Stimulated activated CD4-positive, alpha-beta T cell treated with anti-CD3 and anti-CD28 coated beads, TNF-alpha, amount 100 ng/mL, for 24 hours (primary cell): ENCODE measurements at places on chromosomes 6 and 20.

DNA sequence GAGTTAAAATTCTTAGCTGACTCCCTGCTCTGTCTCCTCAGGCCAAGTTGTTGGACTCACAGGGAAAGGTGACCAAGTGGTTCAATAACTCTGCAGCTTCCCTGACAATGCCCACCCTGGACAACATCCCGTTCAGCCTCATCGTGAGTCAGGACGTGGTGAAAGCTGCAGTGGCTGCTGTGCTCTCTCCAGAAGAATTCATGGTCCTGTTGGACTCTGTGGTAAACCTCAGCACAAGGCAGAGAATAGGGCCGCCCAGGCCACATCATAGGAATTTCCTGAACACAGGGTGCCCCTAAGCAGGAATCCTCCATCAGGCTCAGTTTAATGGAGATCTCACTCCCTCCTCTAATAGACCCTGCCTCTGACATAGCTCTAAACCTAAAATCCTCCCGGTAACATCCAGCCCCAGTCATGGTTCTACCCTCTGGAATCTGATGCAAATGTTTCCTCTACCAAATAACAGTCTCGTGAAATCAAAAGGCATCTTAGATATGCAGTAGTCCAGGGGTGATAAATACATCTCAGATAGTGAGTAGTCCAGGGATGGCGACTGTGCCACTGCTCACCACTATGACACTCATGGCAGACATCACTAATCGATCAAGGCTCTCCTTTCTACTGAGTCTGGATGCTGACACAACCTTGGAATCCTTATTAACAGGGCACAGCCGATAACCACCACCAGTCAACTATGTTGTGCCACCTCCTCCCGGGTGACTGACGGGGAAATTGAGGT, 18.3 kb downstream of the BPIFB1 start:
- no peak for DNase-seq

DNA sequence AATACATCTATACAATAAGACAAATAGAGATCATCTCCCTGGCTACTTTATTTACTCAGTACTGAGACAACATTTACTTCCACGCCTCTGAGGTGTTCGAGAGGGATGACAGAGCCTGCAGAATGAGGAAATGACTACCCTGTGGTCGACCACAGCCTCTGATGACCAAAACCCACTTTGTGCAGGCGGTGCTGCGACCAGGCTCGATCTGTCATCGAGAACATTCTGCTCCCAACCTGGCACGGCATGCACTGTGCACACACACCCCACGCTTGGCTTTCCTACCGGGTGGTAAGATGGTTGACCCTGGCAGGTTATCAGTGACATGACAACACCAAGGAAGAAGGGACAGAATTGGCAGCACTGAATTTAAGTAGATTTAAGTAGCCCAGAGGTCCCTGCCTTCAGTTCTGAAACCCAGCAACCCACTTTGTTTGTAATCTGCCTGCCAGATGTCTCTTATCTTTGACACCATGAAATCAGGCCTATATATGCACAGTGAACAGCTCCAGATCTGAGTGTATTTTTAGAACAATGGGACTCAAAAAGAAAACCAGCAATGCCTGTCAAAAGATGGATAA, 42.6 kb downstream of the TTI1 start:
- peak; percentile 3 for DNase-seq

DNA sequence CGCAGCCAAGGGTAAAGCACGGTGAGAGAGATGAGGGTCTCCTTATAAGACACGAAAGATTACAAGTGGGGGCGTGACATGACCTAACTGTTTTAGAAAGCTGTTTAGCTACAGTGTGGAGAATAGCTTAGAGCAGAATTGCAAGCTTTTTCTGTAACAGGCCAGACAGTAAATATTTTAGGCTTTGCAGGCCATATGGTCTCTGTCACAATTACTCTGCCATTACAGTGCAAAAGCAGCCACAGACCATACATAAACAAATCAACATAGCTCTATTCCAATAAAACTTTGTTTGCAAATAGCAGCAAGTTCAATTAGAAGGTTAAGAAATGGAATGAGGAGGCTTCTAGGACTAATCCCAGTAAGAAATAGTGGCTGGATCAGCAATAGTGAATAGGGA, 16.8 kb downstream of the PGM3 start:
- no peak for DNase-seq

DNA sequence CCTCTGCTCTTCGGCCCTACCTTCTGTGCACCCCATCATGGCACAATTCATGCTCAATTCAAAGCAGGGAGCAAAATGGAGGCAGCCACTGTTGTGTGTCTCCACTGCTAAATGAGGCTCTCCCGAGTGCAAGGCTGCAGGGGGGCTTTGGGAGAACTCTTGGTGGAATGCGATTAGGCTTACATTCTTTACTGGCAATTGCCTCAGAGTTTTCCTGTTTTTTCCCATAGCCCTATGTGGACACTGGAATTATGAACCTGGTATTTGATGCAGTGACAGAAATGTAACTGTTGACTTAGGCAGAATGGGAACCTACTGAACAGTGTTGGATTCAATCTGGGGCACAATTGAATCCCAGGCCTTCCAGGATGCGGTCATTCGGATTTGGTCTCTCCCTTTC, 187.9 kb upstream of the GMDS start:
- DNase-seq: no peak

DNA sequence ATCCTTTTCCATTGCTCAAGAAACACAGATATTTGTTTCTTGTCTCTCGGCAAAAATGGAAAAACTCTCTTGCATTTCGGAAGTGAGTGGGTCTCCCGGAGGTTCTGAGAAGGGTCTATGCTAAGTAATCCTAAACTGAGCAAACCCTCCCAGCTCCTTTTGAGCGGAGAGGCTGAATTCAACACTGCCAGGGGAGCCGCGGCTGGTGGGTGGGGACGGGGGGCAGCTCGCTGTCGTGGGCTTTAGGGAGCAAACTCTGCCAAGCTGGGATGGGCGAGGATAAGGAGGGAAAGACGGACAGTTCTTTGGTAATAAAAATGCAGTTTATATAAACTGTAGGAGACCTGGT, 211.4 kb downstream of the FOXC1 start:
- DNase-seq: no peak

DNA sequence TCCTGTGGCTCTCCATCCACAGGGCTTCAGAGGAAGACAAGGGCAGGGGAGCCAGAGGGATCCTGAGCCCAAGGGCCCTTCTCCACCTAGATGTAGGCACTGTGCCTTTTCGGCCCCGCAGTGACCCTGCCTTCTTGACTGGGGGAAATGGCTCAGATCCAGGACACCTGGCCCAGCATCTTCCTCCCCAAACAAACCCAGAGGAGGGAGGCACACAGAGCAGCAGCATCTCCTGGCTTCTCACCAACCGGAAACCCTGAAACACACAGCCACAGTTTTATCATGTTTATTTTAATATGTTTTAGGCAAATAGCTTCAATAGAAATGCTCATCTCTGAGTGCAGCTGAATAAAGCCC, 84.5 kb upstream of the LRFN2 start:
- no peak for DNase-seq

GRCh38 chr6:111759331-111759835, 113.9 kb downstream of the FYN start:
- DNase-seq: peak; percentile 25
